ENCODE measurements at places on chromosomes 2 and 18.

DNA sequence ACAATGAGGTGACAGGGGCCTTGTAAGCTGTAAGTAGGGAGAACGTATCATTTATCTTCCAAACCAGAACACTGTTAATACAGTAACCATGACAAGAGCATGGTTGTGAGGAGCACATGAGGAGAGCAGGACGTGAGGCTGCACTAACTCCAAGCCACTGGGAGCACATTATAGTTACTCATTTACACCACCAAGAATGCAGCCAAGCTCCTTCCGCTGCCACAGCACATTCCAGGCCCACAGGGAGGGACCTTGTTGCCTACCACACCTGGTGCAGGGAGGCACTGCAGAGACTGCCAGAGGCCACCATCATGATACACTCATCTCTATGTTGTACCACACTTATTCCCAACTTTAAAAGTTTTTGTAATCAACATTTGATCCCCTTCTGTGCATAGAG lies 13.5 kb upstream of the SFXN5 start:
- no peak for DNase-seq

DNA sequence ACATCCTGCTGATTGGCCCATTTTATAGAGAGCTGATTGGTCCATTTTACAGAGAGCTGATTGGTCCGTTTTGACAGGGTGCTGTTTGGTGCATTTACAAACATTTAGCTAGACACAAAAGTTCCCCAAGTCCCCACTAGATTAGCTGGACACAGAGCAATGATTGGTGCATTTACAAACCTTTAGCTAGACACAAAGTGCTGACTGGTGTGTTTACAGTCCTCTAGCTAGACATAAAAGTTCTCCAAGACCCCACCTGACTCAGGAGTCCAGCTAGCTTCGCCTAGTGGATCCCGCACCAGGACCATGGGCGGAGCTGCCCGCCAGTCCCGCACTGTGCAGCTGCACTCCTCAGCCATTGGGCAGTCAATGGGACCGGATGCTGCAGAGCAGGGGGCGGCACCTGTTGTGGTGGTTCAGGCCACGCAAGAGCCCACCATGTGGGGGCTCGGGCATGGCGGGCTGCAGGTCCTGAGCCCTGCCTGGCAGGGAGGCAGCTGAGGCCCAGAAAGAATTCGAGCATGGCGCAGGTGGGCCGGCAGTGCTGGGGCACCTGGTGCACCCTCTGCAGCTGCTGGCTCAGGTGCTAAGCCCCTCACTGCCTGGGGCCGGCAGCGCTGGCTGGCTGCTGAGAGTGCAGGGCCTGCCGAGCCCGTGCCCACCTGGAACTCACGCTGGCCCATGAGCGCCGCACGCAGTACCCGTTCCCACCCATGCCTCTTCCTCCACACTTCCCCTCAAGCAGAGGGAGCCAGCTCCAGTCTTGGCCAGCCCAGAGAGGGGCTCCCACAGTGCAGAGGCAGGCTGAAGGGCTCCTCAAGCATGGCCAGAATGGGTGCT lies 713.2 kb upstream of the GYPC start:
- DNase-seq = no peak

DNA sequence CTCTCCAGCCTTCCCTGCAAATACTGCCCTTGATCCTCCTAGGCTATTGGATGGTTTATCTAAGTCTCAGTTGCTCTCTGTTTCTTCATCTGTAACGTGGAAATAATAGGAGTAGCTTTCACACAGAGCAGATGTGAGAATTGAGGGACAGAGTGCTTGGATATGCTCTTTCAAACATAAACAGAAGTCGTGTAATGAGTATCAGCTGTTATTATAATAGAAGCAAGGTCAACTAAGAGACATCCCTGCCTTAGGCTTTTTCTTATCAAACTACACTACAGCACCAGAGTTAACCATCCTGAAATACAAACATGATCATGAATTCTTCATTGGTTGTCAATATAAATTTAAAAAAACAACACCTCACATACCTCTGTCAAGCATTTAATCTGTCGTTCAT lies 138.2 kb downstream of the DOK6 start:
- DNase-seq = no peak

- DNase-seq = no peak
These were observed 112.0 kb downstream of the MBP start for GRCh38 chr18:77020561-77020960.

GRCh38 chr2:150520887-150521664 lies 33.6 kb upstream of the RND3 start:
- no peak for DNase-seq

DNA sequence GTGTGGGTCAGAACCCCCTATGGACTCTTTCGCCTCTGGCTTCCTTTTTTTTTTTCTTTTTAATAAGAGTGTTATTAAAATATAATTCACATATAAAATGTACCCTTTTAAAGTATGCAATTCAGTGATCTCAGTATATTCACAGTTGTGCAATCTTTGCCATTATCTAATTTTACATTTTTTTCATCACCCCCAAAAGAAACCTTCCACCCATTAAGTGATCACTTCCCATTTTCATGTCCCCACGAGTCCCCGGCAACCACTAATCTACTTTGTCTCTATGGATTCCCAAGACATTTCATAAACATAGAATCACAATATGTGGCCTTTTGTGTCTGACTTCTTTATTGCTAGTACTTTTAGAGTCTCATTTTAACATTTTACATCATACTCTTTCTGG lies 38.7 kb upstream of the ANXA4 start:
- no peak for DNase-seq

- no peak for DNase-seq
These were observed 6.1 kb upstream of the FARP2 start for GRCh38 chr2:241349941-241350340.

DNA sequence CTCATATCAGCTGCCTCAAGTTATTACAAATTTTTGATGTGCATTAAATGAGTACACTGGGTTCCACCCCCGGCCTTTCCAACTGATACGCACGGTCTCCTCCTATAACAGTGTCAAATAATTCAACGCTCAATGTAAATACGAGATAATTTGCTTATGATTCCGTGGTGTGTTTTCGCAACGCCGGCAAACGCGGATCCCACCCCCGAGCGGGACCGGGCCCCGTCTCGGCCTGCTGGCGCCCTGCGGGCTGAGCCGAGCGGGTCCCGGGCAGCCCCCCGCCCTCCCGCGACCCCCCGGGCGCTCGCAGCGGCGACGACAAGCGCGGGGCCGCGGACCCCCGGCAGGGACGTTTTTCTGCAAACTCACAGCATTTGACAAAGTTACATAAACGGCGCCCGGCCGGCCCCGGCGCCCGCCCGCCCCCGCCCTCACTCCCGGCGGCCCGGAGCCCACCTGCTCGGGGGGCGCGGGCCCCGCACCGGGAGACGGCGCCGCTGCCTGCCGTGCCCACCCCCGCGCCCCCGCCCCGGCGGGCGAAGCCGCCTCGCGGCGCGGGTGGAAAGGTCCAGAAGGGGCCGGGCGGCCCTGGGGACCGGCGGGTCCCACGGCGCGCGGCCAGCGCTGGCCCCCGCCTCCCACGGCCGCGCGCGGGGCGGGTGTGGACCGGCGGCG lies 762 bp downstream of the HDAC4 start:
- no peak for DNase-seq

DNA sequence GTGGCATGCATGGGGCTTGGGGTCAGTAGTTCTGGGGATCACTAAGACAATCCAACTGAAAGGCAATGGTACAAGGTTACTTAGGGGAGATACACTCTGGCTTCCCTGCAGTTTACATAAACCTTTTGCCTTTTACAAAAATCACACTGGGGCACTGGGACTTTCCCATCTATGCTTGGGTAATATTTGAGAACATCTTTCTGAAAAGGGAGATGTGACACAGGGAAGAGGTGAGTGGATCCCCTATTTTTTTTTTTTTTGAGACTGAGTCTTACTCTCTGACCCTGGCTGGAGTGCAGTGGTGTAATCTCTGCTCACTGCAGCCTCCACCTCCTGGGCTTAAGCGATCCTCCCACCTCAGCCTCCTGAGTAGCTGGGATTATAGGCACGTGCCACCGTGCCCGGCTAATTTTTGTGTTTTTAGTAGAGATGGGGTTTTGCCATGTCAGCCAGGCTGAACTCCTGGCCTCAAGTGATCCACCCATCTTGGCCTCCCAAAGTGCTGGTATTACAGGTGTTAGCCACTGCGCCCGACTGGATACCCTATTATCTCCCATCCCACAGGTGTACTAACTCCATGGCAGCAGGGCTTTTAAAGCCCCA lies 82.8 kb upstream of the DNMT3A start:
- DNase-seq = no peak

DNA sequence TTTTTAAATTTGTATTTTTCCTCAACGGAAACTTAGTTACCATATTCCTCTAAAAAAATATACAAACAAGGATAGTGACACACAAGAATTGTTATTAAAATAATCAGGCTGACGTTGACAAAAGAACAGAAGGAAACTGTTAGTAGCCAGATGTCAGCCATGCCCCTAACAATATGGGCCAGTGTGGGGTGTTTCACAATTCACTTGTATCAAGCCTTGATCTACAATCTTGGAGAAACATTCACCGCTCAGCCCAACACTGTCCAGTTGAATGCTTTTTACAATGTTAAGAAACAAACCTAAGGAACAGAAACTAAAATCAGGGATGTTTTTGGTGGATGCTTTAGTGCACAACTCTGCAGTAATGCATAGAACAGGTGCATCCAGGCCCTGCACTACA lies 44.6 kb downstream of the TMEFF2 start:
- DNase-seq = no peak

DNA sequence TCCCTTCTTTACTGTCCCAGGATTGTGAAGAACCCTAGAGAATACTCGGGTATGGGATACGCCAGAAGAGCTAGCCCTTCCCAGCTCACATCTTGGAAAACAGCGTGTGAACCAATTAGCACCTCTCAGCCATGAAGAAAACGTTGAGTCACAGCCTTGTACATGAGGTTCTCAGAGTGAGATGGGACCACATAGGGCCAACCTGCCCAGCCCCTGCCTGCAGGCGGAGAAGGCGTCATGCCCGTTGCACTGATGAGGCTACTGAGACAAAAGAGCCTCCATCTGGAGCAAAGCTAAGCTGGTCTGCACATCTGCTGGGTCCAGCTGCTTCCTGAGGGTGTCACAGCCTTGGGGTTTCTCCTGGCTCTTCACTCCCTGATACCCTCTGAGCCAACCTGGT lies 92.2 kb downstream of the LBH start:
- DNase-seq = no peak

GRCh38 chr2:105873281-105873680 lies 128.6 kb downstream of the NCK2 start:
- DNase-seq = no peak

DNA sequence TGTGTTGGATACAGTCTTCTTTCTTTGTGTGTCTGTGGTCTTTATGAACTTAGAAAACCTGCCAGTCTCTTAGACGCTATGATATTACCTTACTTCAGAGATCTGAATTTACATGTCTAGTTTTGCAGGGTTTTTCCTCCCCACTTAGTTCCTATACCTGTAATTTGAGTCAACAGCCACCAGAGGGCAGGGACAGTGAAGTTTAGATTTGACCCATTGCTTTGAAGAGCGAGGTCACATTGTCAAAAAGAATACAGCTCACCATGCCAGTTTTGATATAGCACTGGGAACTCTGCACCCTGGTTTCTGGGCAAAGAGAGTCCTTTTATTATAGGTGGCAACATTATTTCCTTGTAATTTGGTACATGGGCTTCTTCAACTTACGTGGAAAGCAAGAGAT lies 102.3 kb downstream of the MAPK4 start:
- no peak for DNase-seq

GRCh38 chr2:177784745-177785067 lies 287.9 kb downstream of the PDE11A start:
- no peak for DNase-seq

- DNase-seq = no peak
These were observed 1.2 kb upstream of the ST6GAL2 start for GRCh38 chr2:106886916-106887758.

- DNase-seq = no peak
These were observed 195.3 kb downstream of the SETBP1 start for GRCh38 chr18:44876024-44876423.

DNA sequence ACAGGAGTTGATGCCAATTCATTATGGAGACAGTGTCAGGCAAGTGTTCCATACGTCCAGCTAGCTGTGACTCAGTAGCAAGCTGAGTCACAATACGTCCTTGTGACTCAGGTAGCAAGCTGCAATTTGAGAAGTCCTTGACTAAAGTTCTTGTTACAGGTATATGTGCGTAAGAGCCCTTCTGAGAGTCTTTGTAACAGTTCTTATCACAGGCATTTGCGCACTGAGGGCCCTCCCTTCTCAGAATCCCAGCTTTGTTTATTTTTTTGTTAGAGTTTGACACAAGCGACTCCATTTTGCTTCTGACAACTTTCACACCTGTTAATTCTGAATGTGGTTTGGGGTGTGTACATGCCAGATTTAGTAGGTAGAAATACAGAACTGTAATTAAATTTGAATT lies 20.1 kb upstream of the ACMSD start:
- DNase-seq = no peak

DNA sequence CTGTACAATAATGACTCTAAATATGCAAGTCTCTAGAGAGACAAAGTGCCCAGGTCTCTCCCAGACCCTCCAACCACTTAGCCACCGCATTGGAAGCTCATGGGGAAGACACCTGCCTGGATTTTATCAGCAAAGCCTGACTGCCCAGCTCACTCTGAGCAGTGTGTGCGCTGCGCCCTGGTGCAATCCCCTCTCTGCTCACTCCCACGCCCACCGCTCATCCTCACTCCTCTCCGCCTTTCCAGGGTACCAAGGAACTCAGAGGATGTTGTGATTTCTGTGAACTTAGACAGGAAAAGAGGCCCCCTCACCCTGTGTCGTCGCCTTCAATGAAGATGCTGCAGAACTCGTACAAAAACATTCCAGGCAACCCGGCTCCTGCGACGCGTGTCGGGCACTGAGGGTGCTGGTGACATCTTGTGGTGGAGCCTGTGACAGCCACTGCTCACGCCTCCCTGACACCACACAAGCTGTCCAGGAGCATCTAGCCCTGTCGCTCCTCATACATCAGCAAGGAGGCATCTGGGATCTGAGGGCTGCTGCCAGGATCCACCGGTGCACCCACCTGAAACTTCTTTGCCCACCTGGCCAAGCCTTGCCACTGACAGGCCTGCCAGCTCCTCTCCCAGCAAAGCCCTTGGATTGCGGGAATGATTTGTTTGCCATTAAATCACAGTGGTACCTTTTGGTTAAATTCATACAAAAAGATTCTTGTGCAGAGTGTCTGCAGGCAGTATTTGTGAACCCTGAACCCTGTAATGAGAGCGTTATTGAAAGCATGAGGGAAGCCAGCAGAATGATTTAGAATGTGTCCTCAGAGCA lies 220.4 kb downstream of the ZNF516 start:
- DNase-seq = no peak

GRCh38 chr2:136131961-136132824 lies 14.2 kb upstream of the CXCR4 start:
- DNase-seq = peak; percentile 68

DNA sequence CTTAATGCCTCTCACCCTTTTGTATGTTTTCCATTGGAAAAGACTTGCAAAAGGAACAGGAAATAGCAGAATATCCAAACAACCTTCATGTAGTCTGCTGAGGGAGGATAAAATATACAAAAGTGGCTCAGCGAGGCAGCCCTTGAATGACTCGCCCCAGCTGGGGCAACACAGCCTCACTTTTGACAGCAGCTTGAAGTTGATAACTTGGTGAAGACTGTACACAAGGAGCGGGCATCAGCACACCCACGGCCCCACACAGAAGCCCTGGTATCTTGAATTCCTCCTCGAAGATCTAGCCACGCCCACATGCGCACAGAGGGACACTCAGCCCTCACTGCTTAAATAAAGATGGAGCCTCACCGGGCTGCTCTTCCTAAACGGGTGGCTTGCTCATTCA lies 161.0 kb downstream of the IRS1 start:
- DNase-seq = no peak

- no peak for DNase-seq
These were observed 222.6 kb upstream of the LRRTM1 start for GRCh38 chr2:80527119-80527518.

GRCh38 chr2:64203858-64204632 lies 59.8 kb upstream of the PELI1 start:
- DNase-seq = peak; percentile 20

All from activated CD8-positive, alpha-beta memory T cell treated with anti-CD3 and anti-CD28 coated beads, Interleukin-2, amount 50 U/mL, for 4 hours (primary cell).